Nasal cavity respiratory epithelium epithelial cell of viscerocranial mucosa (primary cell): ENCODE measurements at places on chromosomes 11 and 22. TPM values are rescaled to one million over a fixed set of nuclear protein-coding genes. Genes with fewer than 3 reads are reported as not detected.

The SMDT1 gene
- 6.8 TPM in 2 replicates for total RNA-seq

The SLC25A1 gene
- 62.9 and 78.9 TPM in 2 replicates for total RNA-seq

The SNX32 gene
- total RNA-seq: 0.68 and 1.2 TPM in 2 replicates

The HMBS gene
- 12.6 and 18.4 TPM in 2 replicates for total RNA-seq

The SCGB1D1 gene
- total RNA-seq: not detected in 2 replicates

The SUSD2 gene
- under 0.01 and 0.36 TPM in 2 replicates for total RNA-seq

The KRTAP5-8 gene
- total RNA-seq: not detected in 2 replicates

The CARNS1 gene
- under 0.01 TPM in 1 of 2 replicates, not detected in the other for total RNA-seq

The HPX gene
- 0.34 and 1.00 TPM in 2 replicates for total RNA-seq

The NAA40 gene
- 4.8 and 13.0 TPM in 2 replicates for total RNA-seq

The GDPD4 gene
- not detected in 2 replicates for total RNA-seq

The CRYAB gene
- total RNA-seq: 1.0 and 13.2 TPM in 2 replicates

The ANO9 gene
- total RNA-seq: 4.4 and 15.9 TPM in 2 replicates

The ACTN3 gene
- under 0.01 TPM in 1 of 2 replicates, not detected in the other for total RNA-seq

The TP53I11 gene
- total RNA-seq: 3.1 and 10.4 TPM in 2 replicates

The CCND1 gene
- total RNA-seq: 90.9 and 423 TPM in 2 replicates

The MMP1 gene
- total RNA-seq: 3.2 and 150 TPM in 2 replicates

The CXCR5 gene
- not detected in 2 replicates for total RNA-seq

The PNPLA3 gene
- 2.7 and 3.5 TPM in 2 replicates for total RNA-seq
